ENCODE measurements at places on chromosomes 1 and 21.

DNA sequence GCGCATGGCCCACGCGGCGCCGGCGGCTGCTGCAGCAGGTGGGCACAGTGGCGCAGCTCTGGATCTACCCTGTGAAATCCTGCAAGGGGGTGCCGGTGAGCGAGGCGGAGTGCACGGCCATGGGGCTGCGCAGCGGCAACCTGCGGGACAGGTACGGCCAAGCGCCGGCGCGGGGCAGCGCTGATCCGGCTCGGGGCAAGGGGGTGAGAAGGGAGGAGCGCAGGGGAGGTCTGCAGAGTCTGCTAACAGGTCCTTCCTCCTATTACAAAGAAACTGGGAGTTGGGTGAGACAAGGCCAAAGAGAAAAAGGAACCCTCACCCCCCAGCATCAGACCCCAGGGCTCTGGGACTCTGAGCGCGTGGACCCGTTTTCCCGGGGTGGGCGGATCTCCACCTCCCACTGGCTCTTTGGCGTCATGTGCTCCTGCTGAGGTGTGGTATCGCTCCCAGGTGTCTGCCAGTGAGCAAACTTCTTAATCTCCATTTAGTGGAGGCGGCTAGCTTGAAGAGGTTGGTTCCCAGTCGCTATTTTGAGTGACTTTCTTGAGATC, 431 bp downstream of the MTARC1 start:
- DNase-seq = peak; percentile 74

GRCh38 chr1:229643996-229644745, 18.1 kb downstream of the URB2 start:
- DNase-seq = no peak

DNA sequence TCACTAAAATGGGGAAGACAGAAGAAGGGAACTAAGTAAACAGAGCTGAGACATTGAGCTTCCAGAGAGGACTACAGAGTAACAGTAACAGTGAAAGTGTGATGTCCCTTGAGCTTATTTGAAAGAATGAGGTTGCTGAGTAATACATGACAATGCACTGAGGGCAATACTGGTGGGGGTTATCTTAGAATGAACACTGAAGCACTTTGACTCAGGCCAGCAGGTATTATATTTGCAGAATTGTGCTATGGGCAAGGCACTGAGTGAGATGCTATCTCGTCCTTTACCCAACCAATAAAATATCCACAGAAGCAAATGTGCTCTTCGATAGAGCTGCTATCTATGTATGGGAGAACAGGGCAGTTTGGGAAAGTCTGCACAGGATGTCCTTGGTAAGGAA, 133.2 kb downstream of the DISP1 start:
- DNase-seq = peak; percentile 57

DNA sequence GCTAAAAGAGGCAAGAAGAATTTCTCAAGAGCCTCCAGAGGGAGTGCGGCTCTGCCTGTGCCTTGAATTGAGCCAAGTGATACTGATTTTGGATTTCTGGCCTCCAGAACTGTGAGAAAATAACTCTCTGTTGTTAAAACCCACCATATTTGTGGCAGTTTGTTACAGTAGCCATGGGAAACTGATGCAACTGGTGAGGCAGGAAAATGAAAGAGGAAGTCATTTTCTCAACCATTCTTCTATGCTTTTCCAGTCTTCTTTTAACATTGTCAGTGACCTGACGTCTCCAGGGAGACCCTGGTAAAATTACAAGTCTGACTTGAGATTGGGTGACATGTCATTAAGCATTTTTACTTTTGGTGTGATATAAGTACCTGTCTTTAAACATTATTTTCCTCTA, 5.8 kb downstream of the OR6P1 start:
- DNase-seq = no peak

- DNase-seq = no peak
Observed at GRCh38 chr1:42136466-42136865, 16.7 kb upstream of the GUCA2B start.

GRCh38 chr1:36142121-36142520, 7.2 kb downstream of the TRAPPC3 start:
- DNase-seq = no peak

GRCh38 chr1:51565009-51565408, 45.9 kb upstream of the EPS15 start:
- DNase-seq = no peak

DNA sequence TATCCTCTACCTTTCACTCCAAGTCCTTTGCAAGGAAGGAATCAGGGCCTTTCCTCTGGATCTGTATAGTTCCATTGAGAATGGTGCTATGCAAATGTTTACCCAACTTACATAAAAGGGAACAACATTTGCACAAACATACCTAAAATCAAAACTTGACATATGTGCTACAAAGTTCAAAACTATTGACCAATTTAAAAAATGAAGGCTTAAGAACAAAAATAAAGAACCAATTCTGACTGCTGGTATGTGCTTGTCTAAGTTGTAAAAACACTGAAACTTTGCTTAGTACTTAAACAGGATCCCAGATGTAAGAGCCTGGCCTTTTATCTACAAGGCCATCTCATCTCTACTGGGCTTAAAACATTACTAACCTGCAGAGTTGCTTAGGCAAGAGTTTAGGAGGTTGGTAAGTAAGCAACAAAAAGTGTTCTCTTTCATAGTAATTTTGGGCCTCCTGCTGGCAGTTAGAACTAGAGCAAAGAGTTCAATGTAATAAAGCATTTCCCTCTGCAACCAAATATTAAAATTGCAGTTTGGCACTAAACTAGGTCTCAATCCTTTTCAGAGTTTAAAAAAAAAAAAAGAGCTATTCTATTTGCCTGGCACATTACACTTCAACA, 2.0 kb downstream of the SCMH1 start:
- peak; percentile 49 for DNase-seq

DNA sequence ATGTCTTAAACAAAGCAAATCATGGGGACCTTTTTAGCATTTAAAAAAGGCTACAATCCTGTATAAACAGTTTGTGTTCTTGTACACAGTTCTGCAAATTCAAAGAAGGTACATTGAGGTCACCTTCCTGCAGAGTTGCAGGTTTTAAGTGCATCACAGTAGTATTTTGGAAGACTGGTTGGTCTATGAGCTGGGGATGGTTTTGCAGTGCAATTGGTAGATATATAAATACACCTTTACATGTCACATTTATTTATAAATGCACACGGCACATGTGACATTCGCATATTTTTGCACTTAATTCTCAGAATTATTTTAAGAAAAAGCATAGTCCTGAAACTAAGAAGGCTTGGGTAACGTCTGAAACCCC, 599 bp upstream of the ITPKB start:
- DNase-seq = no peak

GRCh38 chr1:155193275-155193990, 14.3 kb downstream of the THBS3 start:
- DNase-seq = peak; percentile 90

GRCh38 chr21:15062606-15062965, 2.2 kb downstream of the NRIP1 start:
- DNase-seq = peak; percentile 47

GRCh38 chr21:38938769-38939168, 133.0 kb downstream of the ETS2 start:
- DNase-seq = no peak

DNA sequence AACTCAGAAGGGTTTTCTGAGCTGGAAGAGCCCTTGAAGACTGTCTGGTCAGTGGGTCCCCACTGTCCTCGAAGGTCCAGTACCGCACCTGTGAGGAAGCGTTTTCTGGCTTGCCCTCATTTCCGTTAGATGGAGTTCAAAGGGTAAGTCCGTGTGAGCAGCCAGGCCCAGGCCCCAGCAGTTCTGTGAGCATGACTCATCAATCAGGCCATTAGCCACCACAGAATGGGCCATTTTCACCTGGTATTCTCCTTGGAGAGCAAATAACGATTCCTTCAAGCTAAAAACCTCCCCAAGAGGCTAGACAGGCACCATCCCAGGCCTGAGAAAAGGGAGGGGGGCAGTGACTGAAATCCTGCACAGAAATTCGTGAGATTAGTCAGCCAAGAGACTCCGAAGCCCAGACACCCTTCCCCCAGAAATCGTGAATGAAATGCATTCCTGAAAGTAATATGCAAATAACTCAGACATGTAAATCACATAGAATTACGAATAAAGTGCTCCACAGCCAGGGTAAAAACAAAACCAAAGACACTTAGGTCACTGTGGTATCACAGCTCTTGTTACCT, 66.0 kb downstream of the BCAR3 start:
- DNase-seq = peak; percentile 66

DNA sequence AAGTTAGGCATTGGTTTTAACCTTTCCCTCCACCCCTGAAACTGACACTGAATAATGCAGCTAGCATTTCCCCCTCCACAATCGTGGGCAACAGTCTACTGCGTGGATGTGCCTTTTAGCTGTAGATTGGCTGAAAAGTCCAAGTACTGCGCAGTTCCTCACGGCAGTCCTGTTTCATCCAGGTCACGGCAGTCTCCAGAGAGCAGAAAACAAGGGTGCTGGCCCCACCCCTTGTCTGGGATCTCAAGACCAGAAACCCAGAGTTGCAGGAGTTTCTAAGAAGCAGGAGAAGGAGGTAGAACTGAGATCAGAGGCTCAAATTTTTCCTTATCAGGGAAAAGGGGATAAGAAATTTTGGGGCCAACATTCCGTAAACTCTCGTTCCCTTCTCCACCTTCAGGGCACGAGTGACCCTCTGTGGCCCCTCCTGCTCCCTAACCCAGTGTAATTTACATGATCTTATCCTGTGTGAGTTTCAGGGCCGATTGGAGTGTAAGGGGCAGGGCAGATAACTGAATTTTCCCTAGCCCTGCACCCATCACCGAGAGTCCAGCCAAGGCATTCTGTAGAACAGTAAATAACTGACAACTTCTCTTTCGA, 25.9 kb upstream of the PLA2G2C start:
- no peak for DNase-seq

- DNase-seq = no peak
Observed at GRCh38 chr1:172601046-172601630, 57.8 kb upstream of the FASLG start.

DNA sequence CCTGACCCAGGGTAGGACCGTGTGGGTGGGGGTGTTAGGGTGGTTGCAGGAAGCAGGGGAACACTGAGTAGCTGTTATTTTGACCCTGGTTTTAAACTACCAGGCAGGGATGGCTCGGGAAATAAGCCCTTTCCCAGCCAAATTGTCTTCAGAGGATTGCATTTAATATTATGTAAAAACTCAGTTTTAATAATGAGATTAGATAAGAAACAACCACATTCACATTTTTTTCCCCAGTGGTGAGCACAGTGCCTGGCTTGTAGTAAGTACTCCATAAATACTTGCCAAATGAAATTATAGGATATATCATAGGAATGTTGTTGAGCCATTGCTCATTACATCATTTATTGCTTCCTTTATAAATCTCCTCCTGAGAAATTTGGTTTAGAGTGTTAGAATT, 3.1 kb upstream of the ACP6 start:
- no peak for DNase-seq

- DNase-seq = no peak
Observed at GRCh38 chr1:47232187-47232874, at the start of gene TAL1. TSS of gene TAL1 (minus strand) at chr1:47232225. CDS start at chr1:47225888, 6,337 bp downstream.

- DNase-seq = no peak
Observed at GRCh38 chr21:32312976-32313375, 14.3 kb downstream of the MRAP start.

GRCh38 chr1:225364439-225364838, 63.4 kb downstream of the LBR start:
- DNase-seq = no peak

DNA sequence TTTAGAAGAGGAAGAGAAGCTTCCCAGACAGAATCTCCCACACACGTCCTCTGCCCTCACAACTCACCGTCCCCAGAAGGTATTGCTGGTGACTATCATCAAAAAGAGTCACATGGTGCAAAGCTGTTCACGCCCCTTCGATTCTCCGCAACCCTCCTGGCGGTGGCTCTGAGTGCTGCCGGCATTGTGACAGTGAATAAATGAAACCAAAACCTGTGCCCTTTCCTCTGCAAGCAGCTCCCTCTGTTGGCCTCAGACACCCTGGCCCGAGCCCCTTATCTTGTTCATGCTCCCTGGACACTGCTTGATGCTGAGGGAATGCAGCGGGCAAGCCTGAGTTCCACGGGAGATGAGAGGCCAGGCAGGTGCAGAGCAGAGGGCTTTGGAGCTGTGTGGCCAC, 510.3 kb downstream of the NPHP4 start:
- DNase-seq = peak; percentile 46

DNA sequence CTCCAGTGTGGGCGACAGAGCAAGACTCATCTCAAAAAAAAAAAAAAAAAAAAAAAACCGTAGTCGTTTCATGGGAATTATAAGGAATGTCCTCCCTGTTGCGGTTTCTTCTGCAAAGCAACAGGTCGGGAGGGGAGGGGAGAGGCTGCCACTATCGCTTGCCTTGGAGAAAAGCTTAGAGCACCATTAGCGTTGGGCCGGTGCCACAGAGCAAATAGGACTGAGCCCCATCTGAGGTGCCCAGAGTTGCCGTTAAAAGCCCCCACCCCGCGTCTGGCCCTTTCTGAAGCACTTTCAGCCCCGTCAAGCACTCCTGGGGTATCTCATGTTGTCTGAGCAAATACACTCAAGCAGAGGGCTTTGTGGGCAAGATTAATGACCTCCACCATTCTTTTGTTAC, 2.2 kb downstream of the RIPPLY3 start:
- no peak for DNase-seq

GRCh38 chr1:2049718-2050431, at the start of gene PRKCZ:
TSS of gene PRKCZ (plus strand) at chr1:2050411. CDS start at chr1:2050631, 220 bp downstream.
- peak; percentile 94 for DNase-seq

GRCh38 chr1:211326140-211326527, 499 bp upstream of the TRAF5 start:
- DNase-seq = no peak

DNA sequence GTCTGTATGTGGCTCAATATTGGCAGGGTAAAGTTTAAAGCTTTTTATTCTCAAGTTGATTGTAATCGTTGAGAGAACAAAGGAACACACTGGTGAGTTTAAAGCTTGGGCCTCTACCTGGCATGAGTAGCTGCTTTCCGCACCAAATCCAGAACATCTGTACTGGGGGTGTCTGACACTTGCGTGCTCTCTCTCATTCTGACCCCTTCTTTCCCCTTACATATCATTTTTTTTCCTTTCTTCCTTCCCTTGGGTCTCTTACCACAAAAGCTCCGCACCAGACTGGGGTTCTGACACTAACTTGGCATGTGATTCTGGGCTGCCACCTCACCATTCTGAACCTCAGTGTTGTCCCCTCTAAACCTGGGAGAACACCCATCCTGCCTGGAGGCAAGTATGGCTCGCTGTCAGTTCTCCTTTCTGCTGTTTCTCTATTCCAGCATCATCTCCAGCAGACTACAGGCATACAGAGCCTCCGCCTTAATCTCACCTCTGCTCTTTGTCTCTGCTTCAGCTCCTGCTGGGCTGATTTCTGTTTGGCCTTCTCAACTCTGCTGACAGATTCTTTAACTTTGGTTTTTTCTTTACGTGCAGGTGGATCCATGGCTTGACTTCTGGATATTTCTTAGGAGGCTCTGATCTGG, 859 bp upstream of the ERMAP start:
- DNase-seq = no peak

All from HT-29 (cell line).